ENCODE measurements at places on chromosomes 11 and 22.

DNA sequence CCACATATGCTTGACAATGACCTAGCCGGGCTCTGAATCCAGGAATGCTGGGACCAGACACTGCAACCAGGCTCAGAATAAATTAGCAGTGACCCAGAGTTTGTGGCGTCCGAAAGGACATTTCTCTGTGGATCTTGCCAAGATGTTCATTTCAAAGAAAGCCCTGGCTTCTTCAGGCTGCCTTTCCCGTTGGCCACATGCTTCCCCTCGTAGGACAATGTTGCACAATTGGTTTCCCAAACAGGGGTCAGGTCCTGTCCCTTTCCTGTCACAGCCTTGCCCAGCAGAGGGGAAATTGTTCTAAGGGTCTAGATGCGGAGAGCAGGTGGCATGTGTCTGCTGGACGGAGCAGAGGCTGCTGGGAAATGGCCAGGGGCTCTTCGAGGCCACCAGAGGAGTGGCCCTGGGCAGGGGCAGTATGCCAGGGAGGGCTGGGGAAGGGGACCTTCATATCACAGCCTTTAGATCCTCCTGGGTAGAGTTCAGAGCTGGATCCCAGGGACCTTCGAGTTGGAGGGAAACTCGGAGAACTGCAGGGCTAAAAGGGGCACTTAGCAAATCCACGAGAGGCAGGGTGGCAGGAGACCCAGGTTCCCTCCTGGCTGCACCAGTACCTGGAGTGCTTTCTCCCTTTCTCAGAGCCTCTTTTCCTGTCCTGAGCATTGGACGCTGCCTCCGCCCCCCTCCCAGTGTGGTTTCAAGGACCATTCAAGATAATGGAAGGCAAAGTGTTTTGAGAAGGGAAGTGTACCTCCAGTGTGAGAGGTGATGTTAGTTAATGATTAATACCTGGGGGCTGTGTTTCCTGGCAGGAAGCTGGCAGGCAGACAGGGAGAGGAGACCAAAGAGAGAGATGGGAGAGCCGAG is 42.3 kb downstream of the C11orf96 start:
- no peak for DNase-seq

- no peak for DNase-seq
These were observed 86.4 kb downstream of the PIWIL4 start for GRCh38 chr11:94653561-94653960.

DNA sequence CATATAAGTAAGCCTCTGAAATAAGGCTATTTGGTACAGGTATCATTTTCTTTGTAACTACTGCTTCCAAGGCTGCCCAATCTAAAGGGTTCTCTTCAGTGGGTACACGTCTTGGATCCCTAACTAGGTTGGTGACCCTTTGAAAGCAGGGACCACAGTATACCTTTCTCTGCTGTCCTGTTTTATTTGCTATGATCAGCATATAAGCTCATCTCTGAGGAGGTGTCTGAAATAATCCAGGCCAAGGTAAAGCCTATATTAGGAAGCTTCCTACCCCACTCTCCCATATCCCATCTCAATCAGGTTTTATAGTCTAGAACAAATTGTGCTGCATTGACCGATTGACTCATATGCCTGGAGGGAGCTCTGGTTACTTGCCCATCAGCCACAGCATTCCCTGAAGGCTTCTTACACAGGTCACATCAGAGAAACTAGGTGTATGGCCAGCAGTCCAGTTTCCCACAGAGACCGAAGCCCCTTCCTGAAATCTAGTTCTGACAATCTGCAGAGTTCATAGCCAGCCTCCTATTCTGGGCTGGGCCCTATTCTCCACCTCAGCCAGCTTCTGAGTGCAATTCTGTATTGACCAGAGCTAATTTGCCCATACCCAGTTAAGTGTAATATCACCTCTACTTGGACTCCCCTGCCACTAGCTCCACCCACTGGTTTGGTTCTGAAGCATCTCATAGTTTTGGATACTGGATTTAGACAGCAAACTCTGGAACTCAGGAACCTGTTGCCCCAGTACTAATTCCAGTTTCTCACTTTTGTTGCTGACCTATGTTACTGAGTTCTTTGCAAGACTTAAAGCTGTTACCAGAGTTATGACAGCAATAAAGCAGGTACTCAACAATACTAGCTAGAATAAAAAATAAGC is 62.1 kb upstream of the ARHGAP20 start:
- DNase-seq: no peak

DNA sequence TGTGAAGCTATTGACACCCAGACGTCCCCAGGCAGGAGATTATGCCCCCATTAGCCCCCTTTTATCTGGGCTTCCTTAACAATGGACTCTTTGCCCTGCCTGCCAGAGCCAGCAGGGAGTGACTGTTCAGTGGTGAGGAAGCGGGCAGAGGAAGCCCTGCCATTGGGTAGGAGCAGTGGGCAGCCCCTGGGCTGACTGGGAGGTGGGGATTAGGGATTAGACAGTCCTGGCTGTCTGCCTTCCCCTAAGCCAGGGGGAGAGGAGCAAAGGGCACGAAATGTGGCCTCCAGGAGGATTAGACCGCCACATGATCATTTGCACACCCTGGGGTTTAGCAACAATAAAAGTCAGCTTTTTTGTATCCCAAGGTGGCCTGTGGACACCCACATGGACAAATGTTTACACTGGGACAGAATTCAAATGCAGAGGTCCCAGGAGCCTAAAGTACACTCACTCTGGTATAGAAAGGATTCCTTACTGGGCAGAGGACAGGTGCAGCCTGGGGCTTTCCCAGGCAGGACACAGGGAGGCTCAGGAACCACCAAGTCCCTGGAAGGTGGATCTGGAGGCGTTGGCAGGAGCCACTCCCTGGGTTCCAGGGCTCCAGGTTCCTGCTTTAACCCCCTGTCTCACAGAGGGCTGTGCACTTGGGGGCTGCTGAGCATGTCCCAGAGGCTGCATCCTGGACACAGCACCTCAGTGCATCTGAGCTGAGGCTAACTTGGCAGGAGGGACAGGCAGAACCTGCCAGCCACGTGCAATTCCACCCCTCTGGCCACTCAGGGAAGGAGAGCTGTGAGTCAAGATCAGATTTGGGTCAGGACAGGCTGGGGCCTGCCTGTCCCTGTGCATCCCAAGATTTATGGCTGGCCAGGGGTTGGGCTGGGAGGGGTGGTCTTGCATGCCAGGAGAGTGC is 2.1 kb downstream of the PNPLA3 start:
- no peak for DNase-seq

GRCh38 chr22:27626675-27627443 is 174.7 kb downstream of the MN1 start:
- DNase-seq: no peak

- no peak for DNase-seq
These were observed 472.6 kb downstream of the NELL1 start for GRCh38 chr11:21142007-21142406.

DNA sequence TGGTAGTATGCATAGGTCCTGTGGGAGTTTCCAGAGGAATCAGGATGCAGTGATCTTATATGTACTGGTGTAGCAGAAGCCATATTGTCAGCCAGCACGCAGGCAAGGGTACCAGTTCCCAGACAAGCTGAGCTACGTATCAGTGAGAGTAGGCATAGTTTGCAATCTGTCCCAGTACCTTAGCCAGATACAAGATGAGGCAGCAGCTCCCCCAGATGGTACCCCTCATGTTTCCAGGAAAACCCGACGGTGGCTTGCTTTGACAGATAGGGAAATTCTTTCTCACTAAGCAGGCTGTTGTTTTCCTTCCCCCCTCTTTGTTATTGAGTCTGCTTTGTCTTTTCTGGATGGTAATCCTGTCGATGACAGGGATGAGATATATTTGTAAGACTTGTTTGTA is 109.7 kb upstream of the RRM1 start:
- no peak for DNase-seq

GRCh38 chr11:65883786-65884715 is 4.2 kb downstream of the FIBP start:
- DNase-seq: no peak

- DNase-seq: no peak
These were observed at the start of gene HTR3A for GRCh38 chr11:113974741-113975470. Gene HTR3A (plus strand): TSS chr11:113975108. CDS start chr11:113975326, 218 bp downstream.

DNA sequence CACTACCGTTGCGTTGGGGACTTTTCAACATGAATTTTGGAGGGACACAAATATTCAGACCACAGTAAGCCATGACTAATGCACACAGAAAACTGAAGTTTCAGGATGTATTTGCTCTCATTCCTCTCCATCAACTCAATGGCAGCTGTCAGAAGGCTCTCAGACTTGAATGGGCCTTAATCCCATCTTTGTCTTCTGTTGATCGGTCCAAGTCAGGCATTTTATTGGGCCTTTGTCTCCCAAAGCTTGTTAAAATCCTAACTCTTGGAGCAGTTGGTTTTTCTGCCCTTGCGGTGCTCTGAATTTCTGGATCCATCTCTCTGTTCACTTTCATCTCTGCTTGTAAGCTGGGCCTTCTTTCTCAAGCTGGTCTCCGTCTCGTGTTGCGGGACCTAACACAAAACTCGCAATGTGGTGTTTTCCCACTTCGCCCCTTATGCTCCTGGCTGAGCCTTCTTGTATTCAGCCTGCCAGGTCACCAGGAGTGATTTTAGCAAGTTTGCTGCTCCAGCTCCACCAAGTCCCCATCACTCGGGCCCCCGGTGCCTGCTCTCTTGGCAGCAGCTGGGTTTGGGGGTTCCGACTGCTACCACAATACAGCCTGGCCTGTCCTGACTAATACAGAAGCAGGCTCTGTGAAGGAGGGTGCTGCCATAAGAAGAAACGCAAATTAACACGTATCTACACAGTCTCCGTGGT is 27.0 kb downstream of the TSPAN32 start:
- no peak for DNase-seq

- DNase-seq: no peak
These were observed 50.4 kb upstream of the RAB1B start for GRCh38 chr11:66218036-66218435.

GRCh38 chr11:108768370-108768769 is 103.5 kb downstream of the DDX10 start:
- DNase-seq: no peak

GRCh38 chr11:83039566-83039965 is 32.1 kb downstream of the RAB30 start:
- DNase-seq: no peak

- DNase-seq: no peak
These were observed 103.4 kb upstream of the OLFML1 start for GRCh38 chr11:7381937-7382336.

DNA sequence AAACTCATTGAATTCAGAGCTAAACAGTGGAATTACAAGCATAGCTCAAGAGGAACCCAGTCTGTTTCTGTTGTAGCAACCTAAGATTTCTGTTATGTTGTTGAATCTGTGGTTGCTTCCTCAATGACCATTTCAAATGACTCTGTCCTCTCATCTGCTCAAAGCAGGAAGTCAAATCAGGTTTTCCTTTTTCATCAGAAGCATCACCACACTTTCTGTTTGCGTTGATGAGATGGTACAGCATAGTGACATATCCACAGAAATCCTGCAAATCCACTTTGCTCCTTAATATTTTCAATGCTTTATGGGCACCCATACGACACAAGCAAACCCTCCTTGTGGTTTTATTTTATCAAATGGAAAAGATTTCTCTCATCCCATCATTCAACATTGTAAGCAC is 12.6 kb upstream of the UCP2 start:
- DNase-seq: no peak

GRCh38 chr11:86116386-86116726 is 47.5 kb upstream of the PICALM start:
- no peak for DNase-seq

- DNase-seq: no peak
These were observed 15.6 kb downstream of the E2F8 start for GRCh38 chr11:19225123-19225522.

DNA sequence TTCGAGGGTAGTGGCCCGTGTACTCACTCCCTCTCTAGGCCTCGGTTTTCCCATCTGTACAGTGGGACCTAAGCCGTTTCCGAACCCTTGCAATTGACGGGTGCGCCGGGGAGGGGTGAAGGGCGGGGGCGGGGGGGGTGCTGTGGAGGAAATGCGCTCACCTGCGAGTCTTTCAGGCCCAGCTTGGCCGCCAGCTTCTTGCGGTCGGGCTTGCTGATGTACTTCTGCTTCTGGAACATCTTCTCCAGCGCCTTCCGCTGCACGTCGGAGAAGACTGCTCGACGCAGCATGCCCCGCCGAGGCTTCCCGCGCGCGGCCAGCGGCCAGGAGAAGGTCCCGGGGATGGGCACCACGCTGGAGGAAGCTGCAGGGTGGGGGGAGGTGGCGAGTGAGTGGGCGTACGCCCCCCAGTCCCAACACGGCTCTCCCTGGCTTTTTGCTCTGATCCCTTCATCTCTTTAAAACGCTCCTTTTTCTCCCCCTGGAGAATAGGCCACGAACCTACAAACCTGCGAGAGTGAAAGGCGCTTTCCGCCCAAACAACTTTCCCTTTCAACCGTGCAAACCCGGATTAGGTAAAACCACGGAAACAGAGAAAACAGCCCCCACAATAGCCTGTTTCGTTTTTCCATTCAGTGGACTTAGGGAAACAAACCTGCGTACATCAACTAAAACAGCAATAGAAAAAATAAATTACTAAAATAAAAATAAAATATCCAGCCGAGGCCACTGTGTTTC is 3.2 kb downstream of the DBX1 start:
- DNase-seq: peak; percentile 18

DNA sequence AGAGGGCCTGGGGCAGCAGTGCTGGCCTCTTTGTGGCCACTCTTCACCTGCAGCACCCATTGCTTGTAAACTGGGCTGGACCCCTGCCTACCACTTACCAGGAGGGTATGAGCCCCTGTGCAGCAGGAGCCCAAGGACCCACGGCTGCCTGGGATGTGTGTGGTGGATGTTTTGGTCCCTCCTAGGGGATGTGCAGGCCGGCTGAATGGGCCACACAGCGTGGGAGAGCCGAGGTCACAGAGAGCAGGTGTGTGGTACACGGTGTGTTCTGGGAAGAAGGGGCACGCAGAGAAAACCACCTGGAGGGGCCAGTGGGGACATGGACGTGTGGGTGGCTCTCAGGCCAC is 19.3 kb upstream of the GNB1L start:
- DNase-seq: no peak

GRCh38 chr11:46557684-46558151 is 36.1 kb downstream of the AMBRA1 start:
- DNase-seq: no peak

- DNase-seq: no peak
These were observed 9.2 kb upstream of the IL10RA start for GRCh38 chr11:117977029-117977428.

DNA sequence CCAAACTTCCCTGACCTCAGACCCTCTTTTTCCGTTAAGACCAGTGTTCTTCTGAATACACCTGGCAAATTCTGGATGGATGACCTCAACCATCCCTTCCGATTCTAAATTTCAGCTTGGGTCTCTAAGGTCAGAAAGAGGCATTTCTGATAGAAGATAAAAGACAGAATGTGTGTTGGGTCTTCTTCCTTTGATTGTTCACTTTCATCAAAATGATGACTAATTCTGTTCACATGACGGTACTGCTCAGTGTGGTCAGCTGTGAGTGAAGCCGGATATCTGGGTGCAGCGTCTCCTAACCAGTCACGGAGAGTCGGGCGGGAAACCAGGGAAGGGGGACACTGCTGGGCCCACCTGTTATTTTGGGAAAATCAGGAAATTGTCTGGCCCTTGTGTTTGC is 151.6 kb upstream of the NAV2 start:
- no peak for DNase-seq

DNA sequence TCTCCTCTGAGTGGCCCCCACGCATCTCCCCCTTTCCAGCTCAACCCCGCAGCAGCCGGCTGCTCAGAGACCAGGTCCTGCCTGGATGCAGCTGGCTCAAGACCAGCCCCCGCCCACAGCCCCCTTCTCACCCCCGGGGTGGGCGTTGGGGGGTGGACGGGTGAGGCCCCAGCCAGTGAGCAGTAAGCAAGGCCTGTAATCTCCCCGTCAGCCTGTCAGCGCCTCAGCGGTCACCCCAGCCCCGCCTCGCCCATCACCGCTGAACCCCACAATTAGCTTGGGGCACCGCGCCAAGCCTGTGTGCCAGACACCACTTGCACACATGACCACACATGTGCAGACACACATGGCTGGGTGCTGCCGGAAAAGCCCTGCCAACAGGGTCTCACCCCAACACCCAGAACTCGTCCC is 5.9 kb downstream of the PLXNB2 start:
- DNase-seq: no peak

Data from effector CD4-positive, alpha-beta T cell (primary cell).